ENCODE measurements at places on chromosomes 1 and 21.

DNA sequence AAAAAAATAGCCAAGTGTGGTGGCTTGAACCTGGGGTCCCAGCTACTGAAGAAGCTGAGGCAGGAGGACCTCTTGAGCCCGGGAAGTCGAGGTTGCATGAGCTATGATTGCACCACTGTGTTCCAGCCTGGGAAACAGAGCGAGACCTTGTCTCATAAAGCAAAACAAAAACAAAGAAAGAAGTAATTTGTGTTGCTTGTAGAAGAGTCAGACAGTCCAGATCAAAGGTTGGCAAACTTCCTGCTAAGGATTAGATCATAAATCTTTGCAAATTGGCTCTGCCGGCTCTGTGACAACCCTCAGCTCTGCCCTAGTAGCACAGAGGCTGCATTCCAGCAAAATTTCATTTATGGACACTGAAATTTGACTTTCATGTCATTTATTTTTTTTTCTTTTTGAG is 19.0 kb upstream of the MFN2 start:
- no peak for DNase-seq

DNA sequence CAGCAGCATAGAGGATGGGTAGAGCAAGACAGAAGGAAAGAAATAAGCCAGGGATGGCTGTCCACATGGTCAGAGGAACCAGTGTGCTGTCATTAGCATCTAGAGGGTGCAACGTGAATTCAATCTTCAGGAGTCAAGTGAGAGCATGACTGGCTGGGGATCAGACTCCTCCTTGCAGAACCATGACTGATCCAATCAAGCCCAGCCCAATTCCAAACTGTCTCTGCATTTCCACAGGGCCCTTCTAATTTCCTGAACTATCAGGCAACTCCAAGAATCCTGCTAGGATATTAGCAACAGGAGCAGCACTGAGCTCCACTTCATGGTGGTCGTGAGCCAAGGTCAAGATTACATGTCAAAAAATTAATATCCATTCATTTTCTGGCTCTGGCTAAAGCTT is 166.8 kb upstream of the CAMK1G start:
- no peak for DNase-seq

DNA sequence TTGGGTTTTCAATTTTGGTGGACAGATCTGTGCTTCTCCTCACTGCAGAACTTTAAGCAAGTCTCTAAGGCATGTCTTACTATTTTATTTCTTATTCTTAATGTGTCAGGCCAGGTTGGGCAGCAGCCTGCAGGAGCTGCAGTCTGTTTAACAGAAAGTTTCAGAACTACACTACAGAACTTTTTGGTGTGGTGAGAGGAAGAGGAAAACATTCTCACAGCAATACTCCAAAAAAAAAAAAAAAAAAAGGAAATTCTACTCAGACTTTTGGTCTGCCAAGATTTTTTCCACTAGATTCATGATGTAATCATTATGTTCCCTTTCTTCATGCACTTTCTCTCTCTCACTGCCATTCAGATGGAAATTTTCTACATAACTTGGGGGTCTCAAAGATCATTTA is 255.2 kb downstream of the COL11A1 start:
- DNase-seq, result no peak

- DNase-seq, result no peak
These were observed 116.8 kb downstream of the CASZ1 start for GRCh38 chr1:10679496-10680220.

GRCh38 chr1:243883551-243883950 is 33.5 kb upstream of the AKT3 start:
- no peak for DNase-seq

- DNase-seq, result no peak
These were observed 838.6 kb downstream of the LTN1 start for GRCh38 chr21:28154121-28154520.

GRCh38 chr1:219325368-219325742 is 151.7 kb downstream of the LYPLAL1 start:
- DNase-seq, result no peak

GRCh38 chr1:234531151-234531635 is 52.2 kb upstream of the TARBP1 start:
- no peak for DNase-seq
